ENCODE measurements at places on chromosomes 6 and 20. TPM values are rescaled to one million over a fixed set of nuclear protein-coding genes. Genes with fewer than 3 reads are reported as not detected.

The TSPO2 gene
- total RNA-seq, result not detected

The C20orf96 gene
- 2.1 TPM for total RNA-seq

DNA sequence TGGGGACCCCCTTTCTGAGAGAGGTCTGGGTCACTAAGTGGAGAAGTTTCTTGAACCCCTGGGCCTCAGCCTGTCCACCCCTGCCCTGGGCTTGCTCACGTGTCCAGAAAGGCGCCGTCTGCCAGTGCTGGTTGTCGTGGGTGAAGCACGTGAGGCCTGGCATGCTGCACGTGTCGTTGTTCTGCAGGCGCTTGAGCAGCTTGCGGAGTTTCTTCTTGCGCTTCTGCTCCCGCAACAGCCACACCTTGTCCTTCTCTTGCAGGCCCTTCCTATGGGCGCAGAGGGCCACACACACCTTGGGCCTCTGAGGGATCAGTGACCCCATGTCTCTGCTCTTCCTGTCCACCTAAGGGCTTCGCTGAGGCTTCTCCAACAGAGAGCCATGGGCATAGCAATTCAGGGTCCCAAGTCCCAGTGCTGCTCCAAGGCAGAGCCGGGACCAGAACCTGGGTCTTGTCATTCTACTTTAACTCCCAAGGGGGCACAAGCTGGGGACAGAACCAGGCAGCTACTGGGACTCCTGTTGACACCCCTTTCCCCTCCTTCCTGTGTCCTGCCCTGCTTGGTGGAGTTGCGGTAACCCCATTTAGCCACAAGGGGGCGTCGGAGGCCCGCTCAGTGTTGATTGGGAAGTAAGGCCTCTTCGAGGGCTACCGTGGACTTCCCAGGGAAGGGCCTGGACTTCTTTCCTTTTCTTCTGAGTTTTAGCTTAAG lies 121.8 kb downstream of the SULF2 start:
- DNase-seq, result peak; percentile 68

The DEFB132 gene
- total RNA-seq, result not detected

GRCh38 chr6:3899061-3899460 lies 49.9 kb downstream of the FAM50B start:
- DNase-seq, result no peak

- DNase-seq, result no peak
These were observed 724.6 kb downstream of the UTRN start for GRCh38 chr6:145009711-145010110.

The HNF4A gene
- 0.27 TPM for total RNA-seq

The LINC00237 gene
- not detected for total RNA-seq

DNA sequence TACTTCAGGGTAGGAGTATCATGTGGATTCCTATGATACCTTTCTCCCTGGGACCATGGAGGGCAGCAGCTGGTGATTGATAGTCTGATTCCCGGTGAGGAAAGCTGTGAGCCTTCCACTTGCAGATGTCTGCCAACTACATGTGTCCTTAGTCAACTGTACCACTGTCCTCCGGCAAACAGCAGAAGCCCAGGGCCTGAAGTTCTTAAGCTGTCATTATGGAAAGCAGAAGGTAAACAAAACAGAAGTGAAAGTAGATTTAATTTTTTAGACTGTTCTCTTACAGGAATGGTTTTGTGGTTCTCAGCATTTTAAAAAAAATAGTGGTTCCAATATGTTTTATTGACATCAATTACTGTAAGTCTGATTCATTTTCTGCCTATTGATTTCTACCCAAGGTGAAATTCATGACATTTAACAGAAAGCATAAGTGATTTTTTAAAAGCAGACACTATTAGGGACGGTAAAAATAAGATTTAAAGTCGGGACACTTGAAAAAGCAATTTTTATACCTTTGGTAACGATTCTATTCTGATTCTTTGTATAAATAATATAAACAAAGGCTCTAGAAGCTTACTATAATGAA lies 36.6 kb downstream of the PTPN1 start:
- DNase-seq, result no peak

- DNase-seq, result no peak
These were observed 57.5 kb upstream of the TMEM181 start for GRCh38 chr6:158502263-158502950.

DNA sequence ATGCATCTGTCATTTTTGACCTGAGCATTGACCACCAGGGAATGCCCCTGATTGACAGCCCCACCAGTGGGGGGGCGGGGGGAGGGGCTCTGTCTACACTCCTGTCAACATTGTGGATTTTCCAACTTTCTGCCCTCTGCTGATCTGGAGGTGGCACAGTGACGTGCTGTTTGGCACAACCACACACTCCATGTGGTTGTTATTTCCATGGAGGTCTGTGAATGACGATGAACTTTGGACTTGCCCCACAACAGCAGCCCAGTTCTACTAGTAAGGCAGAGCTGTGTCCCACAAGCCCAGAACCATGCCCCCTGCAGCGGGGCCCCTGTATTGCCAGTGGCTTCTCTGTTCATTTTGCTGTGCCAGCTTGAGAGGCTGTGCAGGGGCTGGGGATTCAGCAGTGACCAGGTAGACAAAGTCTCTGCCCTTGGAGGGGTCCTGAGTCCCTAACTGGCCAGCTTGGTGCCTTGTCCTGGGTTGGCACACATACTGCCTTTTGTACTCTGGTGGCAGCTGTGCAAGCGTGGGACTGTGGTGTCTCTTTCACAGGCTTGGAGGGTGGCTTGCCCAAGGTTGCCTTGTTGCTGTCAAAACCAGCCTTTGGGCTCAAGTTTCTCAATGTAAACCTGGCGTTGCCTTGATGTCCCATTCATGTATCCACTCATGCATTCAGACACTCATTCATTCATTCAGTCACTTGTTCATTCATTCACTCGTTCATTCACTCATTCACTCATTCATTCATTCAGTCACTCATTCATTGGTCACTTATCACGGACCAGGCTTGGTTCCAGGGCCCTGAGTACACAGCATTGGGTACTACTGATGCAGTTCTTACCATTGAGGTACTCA lies 108.5 kb downstream of the SYCP2 start:
- DNase-seq, result no peak

DNA sequence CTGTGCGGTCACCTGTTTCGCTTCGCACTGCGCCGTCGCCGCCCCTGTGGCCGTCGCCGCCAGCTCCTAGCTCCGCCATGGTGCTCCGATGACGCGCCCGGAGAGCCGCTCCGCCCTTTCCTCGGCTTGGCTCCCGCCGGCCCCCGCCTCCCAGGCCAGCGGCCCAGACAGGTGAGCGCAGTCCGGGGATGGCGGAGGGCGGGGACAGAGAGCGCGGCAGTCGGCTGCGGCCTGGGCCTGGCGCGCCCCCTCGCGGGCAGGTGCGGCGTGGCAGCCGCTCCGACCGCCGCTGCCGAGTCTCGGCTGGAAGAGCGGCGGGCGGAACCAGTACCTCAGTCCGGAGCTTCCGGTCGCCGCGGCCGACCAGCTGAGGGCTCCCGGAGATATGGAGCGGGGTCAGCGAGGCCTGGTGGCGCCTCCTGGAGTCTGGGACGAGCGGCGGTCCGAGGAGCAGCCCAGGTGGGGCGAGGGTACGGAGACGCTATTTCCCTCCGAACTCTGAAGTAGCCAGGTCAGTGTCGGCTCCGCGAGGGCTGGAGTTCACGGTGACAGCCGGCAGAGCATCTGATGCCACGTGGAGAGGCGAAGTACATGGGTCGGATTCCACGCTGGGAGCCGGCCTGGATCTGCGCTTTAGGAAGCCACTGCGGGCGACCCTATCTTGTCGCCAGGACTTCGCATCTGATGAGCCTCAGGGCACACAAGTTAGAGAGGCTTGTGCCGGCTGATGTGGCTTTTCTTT lies at the start of gene MAP7:
MAP7 (minus strand) TSS at position 93 of the 742 bp plus-strand sequence; CDS start at position 79, 14 bp downstream.
- DNase-seq, result peak; percentile 61

- DNase-seq, result no peak
These were observed 112.0 kb downstream of the LRRC1 start for GRCh38 chr6:53906842-53907241.

DNA sequence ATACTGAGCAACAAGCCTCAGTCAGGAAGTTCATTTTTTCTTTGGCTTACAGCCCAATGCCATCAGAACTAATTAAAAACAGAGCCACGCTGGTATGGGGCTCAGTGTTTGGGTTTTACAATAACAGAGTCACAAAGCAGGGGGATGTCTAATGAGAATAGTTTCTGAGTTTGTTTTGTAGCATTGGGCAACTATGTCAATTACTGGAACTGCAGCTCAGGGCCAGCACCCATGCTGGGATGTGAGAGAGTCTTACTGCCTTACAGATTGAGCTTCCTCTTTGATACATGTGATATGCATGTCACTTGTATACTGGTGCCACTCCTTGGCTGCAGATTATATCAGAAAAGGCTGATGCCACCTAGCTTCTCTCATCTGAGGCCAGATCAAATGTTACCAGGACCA lies 117.6 kb downstream of the TFAP2B start:
- no peak for DNase-seq

- no peak for DNase-seq
These were observed 1.5 kb downstream of the TMEM181 start for GRCh38 chr6:158561321-158561884.

GRCh38 chr6:26241033-26241895 lies 123.7 kb upstream of the BTN3A2 start:
- DNase-seq, result peak; percentile 59

DNA sequence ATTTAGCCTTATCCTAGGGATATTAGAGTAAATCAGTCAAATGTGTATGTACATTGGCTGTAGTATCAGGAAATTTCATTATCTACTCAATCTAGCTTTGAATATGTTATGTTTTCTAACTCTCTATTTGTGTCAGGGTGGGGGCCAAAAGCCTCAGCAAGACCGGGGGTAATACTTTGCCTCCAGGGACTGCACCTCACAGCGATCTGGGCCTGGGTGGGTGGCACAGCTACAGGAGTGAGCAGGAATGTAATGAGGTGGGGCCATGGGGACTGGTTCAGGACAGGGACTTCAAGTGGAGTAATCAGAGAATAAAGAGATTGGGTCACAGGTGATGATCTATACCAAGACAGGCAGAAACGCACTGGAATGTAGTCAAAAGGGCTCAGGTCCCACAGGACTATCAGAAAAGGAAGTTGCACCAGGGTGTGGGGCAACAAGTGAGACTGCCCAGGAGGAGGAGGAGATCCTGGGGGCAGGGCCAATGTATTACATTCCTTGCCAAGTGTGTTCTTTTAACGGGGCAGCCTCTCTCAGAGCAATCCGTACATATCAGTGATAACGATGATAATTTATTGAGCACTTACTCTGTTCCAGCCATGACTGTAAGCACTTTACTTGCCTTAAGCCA lies 54.0 kb downstream of the PIGU start:
- no peak for DNase-seq

- no peak for DNase-seq
These were observed 72.0 kb downstream of the TTLL2 start for GRCh38 chr6:167396659-167397490.

GRCh38 chr6:31079656-31080261 lies 32.6 kb downstream of the C6orf15 start:
- DNase-seq, result peak; percentile 55

GRCh38 chr6:146211646-146212045 lies 182.8 kb downstream of the GRM1 start:
- no peak for DNase-seq

DNA sequence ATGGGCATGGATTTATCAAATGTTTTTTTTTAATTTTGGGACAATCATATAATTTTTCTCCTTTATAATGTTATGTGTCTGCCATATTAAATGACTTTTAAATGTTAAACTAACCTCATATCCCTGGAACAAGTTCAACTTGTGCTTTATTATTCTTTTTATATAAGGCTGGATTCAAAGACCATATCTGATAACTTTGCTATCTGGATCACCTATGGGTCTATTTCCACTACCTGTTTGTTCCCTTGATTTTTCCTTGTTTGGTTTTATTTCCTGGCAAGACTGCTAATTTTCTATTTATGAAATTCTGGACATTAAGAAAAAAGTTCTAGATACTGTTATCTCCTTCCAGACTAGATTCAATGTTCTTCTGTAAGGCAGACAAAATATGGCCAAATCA lies 58.8 kb downstream of the TXNDC5 start:
- DNase-seq, result no peak

- DNase-seq, result no peak
These were observed 48.7 kb upstream of the ERVFRD-1 start for GRCh38 chr6:11160199-11160598.
